Tibial artery (tissue), 4 donors: ENCODE measurements at places on chromosomes 6 and 20.

DNA sequence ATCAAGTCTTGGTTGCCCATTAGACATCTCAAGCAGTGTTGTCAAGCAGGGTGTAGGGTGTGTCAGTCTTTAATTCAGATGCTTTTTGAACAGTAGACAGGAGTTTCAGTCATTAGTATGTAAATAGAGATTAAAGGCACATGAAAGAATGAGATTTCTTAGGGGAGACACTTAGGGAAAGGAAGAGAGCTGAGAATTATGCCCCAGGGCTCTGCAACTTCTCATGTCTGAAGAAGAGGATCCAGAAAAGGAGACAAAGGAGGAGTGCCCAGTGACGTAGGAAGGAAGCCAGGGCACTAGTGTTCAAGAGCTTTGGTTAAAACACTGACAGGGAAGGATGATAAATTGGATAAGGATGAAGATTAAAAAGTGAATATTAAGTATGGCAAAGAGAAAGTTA lies 569.7 kb downstream of the NKAIN2 start:
- no peaks in the 10 kb centered on the region for H3K36me3 ChIP-seq
- H3K27me3 ChIP-seq, result no peaks in the 10 kb centered on the region
- peaks cover 9% of the 10 kb centered on the region for H3K4me1 ChIP-seq
- H3K27ac ChIP-seq, result no peak overlapping the region

- H3K36me3 ChIP-seq, result no peaks in the 10 kb centered on the region
- no peaks in the 10 kb centered on the region for H3K4me1 ChIP-seq
- H3K4me3 ChIP-seq, result no peak overlapping the region
- no peak for DNase-seq
- no peaks in the 10 kb centered on the region for H3K27me3 ChIP-seq
- no peak overlapping the region for H3K27ac ChIP-seq
Measured at GRCh38 chr6:162313922-162314660, 413.5 kb downstream of the PRKN start.

- H3K4me1 ChIP-seq, result no peaks in the 10 kb centered on the region
- DNase-seq, result no peak
- no peak overlapping the region for H3K27ac ChIP-seq
- H3K36me3 ChIP-seq, result peaks cover 7% of the 10 kb centered on the region
- no peaks in the 10 kb centered on the region for H3K27me3 ChIP-seq
Measured at GRCh38 chr6:107196152-107196551, 80.8 kb upstream of the BEND3 start.

DNA sequence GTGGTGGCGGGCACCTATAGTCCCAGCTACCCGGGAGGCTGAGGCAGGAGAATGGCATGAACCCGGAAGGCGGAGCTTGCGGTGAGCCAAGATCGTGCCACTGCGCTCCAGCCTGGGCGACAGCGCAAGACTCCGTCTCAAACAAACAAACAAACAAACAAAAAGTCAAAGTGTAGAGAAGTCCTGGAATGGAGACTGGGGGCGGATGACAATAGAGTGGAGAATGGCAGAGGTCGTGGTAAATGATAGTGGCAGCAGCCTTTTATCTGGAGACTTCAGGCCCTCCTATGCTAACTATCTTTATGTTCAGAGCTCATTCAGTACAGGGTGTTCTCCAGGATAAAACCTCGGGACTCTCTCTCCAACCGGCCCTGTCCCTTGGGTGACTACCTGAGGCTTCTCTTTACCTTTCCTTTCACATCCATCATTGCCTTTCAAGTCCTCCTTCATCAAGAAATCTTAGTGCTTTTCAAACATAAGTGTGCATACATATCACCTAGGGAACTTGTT lies 1.4 kb upstream of the FKBPL start:
- no peak for DNase-seq
- no peak overlapping the region for H3K27ac ChIP-seq
- peaks cover 6% of the 10 kb centered on the region for H3K36me3 ChIP-seq
- H3K27me3 ChIP-seq, result no peaks in the 10 kb centered on the region
- H3K4me1 ChIP-seq, result peaks cover 33% of the 10 kb centered on the region

- H3K27ac ChIP-seq, result peak overlapping the region; percentile 9
- DNase-seq, result no peak
- H3K27me3 ChIP-seq, result peaks cover 4% of the 10 kb centered on the region
- no peak overlapping the region for H3K4me3 ChIP-seq
- peaks cover 18% of the 10 kb centered on the region for H3K4me1 ChIP-seq
Measured at GRCh38 chr20:57350081-57350710, 859 bp upstream of the RAE1 start.

- peaks cover 6% of the 10 kb centered on the region for H3K36me3 ChIP-seq
- peaks cover 14% of the 10 kb centered on the region for H3K4me1 ChIP-seq
- no peak overlapping the region for H3K4me3 ChIP-seq
- no peak overlapping the region for H3K27ac ChIP-seq
- no peaks in the 10 kb centered on the region for H3K27me3 ChIP-seq
- no peak for DNase-seq
Measured at GRCh38 chr6:13696226-13696625, 15.4 kb downstream of the RANBP9 start.
